ENCODE measurements at places on chromosomes 13 and 19. TPM values are rescaled to one million over a fixed set of nuclear protein-coding genes. Genes with fewer than 3 reads are reported as not detected.

- DNase-seq: no peak
Observed at GRCh38 chr19:5466072-5466471, 10.9 kb downstream of the ZNRF4 start.

GRCh38 chr19:23394511-23394910, 760 bp downstream of the ZNF91 start:
- peak; percentile 45 for DNase-seq

Gene NLRP5
- total RNA-seq: not detected

GRCh38 chr13:90824032-90824431, 523.5 kb upstream of the MIR17HG start:
- no peak for DNase-seq

GRCh38 chr19:10419646-10420443, 493 bp upstream of the PDE4A start:
- DNase-seq: peak; percentile 76

DNA sequence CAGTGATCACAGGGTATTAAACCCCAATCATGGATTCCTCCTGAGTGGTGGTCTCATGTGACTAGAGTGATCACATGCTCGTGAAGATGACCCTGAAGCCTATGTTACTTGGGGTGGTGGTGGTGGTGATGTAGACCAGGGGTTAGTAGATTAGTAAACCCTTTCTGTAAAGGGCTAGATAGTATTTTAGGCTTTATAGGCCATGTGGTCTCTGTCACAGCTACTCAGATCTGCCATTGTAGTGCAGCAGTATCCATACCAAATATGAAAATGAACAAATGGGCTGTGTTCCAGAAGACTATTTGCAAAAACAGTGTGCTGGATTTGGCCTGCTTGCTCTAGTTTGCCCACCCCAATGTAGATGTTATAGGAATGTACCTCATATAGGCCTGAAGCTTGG, 9.4 kb downstream of the NDFIP2 start:
- DNase-seq: no peak

DNA sequence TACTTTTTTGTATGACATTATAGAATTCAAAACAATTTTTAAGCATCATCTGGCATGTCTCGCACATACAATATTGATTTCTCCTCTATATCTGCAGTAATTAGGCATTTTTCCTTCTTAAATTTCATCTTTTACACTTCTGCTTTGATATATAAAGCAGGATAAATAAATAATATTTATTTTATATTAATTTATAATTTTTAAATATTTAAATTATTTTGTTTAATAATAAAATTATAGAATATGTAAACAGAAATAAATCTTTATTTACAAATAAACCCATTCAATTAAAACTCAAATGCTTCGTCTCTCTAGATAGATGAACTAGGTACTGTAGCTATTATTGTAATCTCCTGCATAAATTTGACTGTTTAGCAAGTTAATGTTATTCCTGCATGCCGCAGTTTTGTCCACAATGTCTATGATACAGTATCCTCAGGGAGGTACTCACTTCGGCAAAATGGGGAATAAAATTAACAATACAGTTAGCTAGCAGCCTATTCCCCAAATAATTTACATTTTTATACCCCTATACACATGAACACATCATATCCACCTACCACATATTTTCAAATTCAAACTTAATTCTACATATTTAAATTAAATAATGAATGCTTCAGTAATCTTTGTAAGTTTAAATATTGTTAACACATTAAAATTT, 473.6 kb upstream of the SLC10A2 start:
- DNase-seq: no peak

DNA sequence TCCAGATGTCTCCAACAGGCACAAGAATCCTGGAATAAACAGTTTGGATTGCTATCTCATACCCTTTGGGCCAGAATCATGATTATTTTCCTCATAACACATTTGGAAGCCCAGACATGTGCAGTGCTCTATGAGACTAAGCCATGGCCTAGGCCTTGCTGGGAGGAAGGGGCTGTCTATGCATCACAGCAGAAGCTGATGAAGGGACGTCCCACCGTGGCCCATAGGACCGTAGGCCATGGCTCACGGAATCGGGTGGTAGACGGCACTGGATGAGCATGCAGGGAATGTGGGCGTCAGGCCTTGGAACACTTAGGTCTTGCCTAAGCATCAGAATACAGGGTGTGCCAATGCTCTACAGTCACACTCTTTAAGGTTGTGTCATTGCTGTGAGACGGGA, 283.8 kb upstream of the TSHZ3 start:
- DNase-seq: no peak

Gene MCF2L
- not detected for total RNA-seq

Gene PRKACA
- total RNA-seq: 50.3 TPM

GRCh38 chr19:17951157-17951989, 15.5 kb upstream of the KCNN1 start:
- no peak for DNase-seq

- peak; percentile 25 for DNase-seq
Observed at GRCh38 chr13:112574834-112575613, 12.9 kb downstream of the TUBGCP3 start.

Gene ZNF677
- 9.3 TPM for total RNA-seq

GRCh38 chr19:7916103-7916954, 1.7 kb downstream of the TGFBR3L start:
- DNase-seq: peak; percentile 11

DNA sequence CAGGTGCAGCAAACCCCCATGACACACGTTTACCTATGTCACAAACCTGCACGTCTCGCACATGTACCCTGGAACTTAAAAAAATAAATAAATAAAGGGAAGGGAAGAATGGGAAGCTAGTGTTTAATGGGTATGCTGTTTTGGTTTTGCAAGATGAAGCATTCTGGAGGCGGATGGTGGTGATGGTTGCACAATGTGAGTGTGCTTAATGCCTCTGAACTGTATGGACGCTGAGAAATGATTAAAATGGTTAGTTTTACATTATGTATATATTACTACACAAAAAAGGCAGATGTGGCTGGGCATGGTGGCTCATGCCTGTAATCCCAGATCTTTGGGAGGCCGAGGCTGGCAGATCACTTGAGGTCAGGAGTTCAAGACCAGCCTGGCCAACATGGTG, 17.8 kb downstream of the NFILZ start:
- peak; percentile 14 for DNase-seq

Data from fibroblast of villous mesenchyme (primary cell).